AML-193 (cell line): ENCODE measurements at places on chromosomes 7 and 10.
A peak's percentile ranks its signal among the peaks of the same experiment; 100 is the strongest.

GRCh38 chr10:69437321-69438259 lies 13.7 kb upstream of the TSPAN15 start:
- DNase-seq: no peak

GRCh38 chr7:66419210-66419609 lies 209.5 kb upstream of the KCTD7 start:
- no peak for DNase-seq

DNA sequence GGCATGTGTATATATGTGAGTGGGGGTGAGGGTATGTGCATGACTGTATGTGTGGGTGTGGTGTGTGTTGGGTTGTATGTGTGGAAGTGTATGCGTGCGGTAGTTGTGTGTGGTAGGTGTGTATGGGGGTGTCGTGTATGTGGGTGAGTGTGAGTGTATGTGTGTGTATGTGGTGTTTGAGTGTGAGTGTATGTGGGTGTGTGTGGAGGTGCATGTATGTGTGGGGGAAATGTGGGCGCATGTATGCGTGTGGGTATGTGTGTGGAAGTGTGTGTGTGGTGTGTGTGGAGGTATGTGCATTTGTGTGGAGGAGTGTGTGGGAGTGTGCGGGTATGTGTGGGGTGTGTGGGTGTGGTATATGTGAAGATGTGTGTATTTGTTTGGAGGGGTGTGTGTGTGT lies 269.5 kb downstream of the GPR158 start:
- no peak for DNase-seq

DNA sequence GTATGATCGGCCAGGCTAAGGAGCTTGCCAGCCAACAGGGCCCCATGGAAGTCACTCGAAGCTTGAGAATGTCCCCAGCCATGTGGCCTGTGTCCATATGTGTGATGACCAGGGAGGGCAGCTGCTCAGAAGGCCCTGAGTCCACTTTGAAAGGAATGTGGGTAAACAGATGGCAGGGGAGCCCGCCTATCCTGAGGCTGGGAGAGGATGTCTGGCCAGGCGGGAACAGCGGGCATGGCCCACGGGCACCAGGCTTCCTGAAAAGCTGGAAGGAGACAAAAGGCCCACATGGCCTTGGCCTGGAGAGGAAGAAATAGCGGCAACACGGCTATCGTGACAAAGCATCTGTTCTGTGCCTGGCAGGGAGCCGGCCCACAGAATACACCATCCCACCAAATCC lies 137.9 kb upstream of the PPIF start:
- no peak for DNase-seq

- no peak for DNase-seq
Measured at GRCh38 chr7:69625238-69625637, 27.0 kb downstream of the AUTS2 start.

DNA sequence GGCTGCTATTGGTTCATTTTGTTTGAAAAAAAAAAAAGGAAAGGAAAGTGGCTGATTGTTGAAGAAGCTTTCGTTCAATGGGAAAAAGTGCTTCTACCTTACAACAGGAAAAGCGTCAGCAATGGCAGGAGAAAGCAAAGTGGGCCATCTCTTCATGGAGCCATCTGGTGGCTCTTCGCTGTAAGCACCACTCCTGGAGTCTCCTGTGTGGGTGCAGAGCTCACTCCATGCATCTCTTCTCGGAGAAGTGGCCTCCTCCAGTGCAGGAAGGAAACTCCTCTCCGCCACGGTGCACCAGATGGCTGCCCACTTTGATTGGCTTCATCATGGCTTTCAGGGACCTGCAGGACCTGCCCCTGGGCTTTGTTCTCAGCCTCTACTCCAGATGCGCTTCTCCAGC lies 250.9 kb downstream of the PTEN start:
- DNase-seq: peak; percentile 29

DNA sequence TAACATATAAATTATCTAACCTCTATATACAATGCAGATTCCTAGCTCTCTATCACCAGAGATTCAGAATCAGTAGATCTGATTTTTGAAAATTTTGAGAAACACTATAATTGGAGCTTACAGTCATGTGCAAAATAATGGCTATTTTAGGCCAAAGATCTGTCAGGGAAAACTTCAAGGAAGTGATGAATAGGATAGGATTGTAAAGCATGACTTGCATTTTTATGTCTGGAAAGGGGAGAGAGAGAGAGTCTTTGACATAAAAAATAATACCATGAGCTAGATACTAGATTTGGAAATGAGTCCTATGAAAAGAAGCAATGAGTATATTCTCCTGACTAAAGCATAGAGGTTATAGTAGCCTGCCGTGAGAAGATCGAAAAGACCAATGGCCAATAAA lies 181.1 kb downstream of the SDHAF3 start:
- no peak for DNase-seq

DNA sequence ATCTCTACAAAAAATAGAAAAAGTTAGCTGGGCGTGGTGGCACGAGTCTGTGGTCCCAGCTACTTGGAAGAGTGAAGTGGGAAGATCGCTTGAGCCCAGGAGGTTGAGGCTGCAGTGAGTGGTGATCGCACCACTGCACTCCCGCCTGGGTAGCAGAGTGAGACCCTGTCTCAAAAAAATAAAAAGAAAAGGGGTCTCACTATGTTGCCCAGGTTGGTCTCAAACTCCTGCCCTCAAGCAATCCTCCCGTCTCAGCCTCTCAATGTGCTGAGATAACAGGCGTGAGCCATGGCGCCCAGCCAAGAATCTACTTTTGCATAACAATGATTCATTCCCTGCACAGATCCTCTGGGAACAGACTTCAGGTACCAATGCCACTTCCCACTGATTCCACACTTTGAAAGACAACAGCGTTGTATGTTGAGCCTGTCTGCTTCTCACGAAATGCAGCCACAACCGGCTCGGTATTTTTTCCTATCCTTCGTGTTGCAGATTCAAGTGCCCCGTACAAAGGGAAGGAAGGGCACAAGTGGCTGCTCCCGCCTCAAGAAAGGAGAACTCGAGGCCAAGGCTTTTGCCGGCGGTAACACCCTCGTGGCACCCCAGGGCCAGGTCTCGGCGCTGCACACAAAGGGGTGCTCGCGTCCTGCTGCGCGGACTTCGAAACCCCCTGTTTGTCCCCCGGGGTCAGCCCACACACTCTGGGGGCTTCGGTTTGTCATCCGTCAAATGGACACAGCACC lies 745 bp downstream of the DAGLB start:
- peak; percentile 69 for DNase-seq

DNA sequence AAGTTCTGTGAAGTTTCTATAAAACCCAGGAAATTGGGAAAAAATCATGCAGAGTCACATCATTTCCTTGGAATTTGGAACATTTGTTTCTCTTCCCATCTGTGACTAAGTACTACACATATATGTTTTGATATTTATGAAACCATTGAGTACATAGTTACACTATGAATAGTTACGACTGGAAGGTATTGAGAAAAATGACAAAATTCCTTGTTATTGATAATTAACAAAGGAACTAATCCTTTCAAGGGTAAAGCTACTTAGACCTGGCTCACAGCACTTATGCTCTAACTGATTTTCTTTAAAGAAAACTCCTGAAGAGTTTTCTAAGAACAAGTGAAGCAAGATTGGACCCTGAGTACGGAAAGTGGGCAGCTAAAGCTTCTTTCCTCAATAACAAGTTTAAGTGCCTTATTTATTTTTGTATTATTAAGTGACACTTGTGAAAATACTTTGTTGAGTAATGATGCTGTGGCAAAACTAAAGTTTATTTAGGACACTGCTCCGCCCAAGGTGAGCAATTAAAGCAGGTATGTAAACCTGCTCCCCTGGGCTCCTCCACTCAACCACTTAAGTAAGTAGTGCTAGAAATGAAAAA lies 12.0 kb upstream of the GLCCI1 start:
- no peak for DNase-seq

GRCh38 chr10:7192061-7192460 lies 218.8 kb downstream of the SFMBT2 start:
- DNase-seq: no peak

DNA sequence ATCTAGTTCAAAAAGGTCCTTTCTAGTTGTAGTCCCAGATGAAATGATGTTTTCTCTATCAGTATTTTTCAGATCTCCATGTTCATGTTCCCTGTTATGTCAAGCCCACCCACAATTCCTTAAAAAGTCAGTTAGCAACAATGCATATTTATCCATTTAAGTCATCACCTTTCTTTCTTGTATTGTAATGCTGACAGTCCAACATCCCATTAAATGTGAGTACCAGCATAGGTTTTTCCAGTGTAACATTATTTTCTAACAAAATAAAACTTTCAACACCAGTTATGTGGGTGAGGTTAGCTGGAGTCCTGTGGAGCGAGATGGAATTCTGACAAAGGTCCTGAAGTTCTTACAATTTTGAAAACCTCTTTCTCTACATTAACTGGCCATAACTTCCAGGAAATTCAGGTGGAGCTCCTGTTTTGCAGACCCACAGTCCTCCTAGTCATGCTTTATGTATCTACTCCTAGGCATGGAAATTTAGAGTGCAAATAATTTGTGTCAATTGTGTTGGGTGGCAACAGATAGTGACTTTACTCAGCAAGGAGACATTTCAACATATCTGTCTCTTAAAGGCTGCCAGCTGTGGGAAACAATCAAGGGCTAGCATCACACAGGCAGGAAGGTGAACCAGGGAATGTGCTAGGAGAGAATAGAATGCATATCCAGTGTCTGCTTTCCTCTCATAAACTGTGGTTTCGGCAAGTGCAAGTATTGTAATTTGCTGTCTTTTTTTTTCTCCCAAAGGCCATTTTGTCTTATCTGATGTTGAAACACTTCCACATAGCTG lies 162.6 kb downstream of the MTERF1 start:
- no peak for DNase-seq

- DNase-seq: no peak
Measured at GRCh38 chr7:36090976-36091873, 61.8 kb upstream of the EEPD1 start.

- no peak for DNase-seq
Measured at GRCh38 chr7:193481-194251, 1.3 kb downstream of the FAM20C start.

- DNase-seq: no peak
Measured at GRCh38 chr7:16785846-16786245, 19.0 kb downstream of the AGR2 start.

DNA sequence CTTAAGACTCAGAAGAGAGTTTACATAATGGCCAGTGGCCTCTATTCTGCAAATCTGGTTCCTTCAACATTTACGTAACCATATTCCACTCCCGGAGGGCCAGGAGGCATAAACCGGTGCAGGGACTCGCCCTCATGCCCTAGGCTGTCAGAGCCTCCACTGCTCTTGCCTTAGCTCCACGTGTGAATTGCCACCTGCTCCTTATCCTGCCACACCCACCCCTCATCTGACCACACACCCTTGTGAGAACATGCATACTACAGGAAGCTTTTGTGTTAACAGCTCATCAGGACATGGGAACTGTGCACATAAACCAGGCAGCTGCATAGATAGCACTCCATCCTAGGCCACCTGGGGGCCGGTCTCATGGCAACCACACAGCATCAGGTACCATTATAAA lies 146.7 kb upstream of the PFKP start:
- DNase-seq: no peak

- DNase-seq: no peak
Measured at GRCh38 chr7:87810726-87811125, 65.4 kb downstream of the SLC25A40 start.

GRCh38 chr7:30992414-30992813 lies 28.7 kb downstream of the GHRHR start:
- DNase-seq: no peak

DNA sequence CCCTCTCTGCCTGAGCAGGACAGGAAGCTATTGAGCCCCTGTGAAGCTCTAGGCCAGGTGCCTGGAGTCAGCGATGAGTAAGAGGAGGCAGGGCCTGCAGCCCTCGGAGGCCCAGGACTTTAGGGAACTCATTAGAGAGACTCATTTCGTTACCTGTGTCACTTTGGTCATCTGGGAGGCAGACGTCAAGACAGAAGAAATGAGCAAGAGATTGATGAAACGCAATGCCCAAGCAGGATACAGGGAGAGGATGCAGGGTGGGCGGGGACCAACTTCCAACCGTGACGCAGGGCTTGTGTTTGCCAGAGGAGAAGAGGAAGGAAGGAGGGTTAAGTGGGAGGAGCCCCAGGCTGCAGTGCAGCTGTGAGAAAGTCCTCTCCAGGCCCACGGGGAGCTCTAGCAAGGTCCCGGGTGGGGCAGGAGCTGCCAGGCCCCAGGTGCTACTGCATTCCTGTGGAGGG lies 26.4 kb upstream of the GNA12 start:
- DNase-seq: peak; percentile 13

DNA sequence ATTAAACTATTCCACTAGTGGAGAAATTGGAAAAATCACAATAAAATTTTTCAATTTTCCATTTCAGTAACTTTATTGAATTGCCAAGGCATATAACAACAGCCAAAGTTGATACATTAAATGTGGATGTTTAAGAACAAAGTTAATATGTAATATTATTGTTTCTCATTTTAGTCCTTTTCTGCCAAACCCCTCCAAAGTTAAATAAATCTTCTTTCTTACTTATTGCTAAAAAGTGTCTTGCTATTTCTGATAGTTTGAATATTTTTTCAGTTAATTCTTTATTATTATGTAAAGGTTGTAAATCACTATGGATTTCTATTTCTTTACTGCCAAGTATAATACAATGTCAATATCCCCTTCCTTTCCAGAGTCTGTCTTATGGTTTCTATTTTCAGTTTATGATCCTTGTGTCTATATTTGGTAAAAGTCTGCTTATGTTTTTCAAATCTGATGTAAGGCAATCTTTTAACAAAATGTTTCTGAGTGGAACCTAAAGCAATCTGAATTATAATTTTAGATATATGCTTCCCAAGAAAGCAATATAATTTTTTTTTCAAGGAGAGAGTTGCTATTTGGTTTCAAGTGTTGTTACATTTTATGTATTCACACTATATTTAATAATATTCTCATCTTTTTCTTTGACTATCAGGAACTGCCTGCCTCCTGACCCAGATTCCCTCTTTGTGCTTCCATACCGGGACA lies 80.3 kb upstream of the RHOBTB1 start:
- DNase-seq: no peak

DNA sequence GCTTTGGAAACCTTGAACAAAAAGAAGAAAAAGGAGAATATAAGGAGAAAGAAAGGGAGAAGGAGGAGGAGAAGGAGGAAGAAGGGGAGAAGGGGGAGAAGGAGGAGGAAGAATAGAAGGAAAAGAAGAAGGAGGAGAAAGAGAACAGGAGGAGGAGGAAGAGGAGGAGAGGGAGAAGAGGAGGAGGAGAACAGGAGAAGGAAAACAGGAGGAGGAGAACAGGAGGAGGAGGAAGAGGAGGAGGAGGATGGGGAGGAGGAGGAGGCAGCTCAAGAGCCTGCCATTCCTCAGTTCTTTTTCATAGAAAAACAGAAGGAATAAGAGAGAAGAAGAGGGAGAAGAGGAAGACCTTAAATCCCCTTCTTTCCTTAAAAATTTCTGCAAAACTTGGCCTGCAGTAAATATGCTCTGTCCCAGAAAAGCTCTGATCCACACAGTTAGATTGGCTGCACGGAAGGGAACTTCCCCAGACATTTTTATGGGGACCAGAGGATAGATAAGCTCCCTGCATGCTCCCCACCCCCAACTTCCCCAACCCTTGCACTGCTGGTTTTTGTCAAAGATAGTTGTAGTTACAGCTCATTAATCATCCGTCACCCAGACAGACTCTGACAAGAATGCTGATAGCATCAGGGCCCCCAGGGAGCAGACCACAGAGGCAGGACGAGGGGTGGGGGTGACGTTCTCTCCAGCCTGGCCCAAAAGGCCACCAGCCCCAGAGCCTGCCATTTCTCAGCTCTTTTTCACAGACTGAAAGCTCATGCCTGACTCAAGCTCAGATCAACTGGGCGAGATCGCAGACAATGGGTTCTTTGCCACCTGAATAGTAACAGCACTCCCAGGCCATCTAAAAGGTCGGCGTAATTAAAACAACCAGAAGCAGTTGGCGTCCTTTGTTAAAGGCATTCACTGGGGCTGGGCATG lies 34.5 kb upstream of the LYZL1 start:
- no peak for DNase-seq

- peak; percentile 13 for DNase-seq
Measured at GRCh38 chr7:142866361-142867096, 11.7 kb downstream of the EPHB6 start.
